Activated effector memory CD4-positive, alpha-beta T cell treated with anti-CD3 and anti-CD28 coated beads, Interleukin-2, amount 50 U/mL, for 16 hours (primary cell): ENCODE measurements at places on chromosomes 7 and 10.

- DNase-seq: no peak
Observed at GRCh38 chr10:63972949-63973827, 452.0 kb downstream of the REEP3 start.

GRCh38 chr10:78758176-78758575, 310.6 kb upstream of the ZMIZ1 start:
- no peak for DNase-seq

DNA sequence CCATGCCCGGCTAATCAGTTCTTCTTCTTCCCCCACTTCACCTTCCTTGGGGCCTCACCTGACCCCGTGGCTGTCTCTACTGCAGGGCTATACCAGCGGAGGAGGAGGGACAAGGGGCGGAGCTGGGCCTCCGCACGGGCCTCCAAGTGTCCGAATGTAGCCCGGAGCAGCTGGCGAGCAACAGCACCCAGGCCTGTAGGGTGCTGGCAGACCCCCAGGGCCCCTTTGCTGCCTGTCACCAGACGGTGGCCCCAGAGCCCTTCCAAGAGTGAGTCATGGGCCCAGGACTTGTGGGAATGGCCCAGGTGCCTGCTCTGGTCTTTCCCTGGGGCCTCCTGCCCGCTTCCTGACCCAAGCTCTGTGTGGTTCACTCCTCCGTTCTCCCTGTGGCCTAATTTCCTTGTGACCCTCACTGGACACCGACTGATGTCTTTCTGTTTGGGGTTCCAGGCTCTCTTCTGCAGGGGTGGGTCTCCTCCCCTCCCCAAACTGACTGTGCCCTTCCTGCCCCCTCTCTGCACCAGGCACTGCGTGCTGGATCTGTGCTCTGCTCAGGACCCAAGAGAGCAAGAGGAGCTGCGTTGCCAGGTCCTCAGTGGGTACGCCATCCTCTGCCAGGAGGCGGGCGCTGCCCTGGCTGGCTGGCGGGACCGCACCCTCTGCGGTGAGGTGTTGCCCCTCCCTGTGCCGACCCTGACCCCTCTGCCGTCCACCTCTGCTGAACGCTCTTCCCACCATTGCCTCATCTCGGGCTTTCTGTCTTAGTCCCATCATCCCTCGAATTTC, 35.2 kb downstream of the EPHB4 start:
- DNase-seq: no peak

- DNase-seq: no peak
Observed at GRCh38 chr7:11216276-11216675, 242.6 kb downstream of the PHF14 start.

DNA sequence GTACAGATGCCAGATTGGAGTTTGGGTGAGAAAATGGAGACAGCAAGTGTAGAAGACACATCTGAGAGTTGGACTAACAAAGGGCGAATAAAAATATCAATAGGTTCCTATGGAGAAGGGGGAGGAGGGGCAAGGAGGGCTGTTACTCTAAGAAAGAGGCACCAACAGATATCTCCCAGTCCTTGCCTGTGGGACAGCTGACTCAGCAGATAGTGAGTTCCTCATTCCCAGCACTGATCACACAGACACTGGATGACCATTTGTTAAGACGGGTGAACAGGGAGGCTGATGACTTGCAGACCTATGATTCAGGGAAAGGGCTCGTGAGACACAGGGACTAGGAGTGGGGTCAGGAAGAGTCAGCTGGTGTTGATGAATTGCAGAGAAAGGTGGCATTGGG, 5.7 kb upstream of the PRR15 start:
- DNase-seq: no peak

DNA sequence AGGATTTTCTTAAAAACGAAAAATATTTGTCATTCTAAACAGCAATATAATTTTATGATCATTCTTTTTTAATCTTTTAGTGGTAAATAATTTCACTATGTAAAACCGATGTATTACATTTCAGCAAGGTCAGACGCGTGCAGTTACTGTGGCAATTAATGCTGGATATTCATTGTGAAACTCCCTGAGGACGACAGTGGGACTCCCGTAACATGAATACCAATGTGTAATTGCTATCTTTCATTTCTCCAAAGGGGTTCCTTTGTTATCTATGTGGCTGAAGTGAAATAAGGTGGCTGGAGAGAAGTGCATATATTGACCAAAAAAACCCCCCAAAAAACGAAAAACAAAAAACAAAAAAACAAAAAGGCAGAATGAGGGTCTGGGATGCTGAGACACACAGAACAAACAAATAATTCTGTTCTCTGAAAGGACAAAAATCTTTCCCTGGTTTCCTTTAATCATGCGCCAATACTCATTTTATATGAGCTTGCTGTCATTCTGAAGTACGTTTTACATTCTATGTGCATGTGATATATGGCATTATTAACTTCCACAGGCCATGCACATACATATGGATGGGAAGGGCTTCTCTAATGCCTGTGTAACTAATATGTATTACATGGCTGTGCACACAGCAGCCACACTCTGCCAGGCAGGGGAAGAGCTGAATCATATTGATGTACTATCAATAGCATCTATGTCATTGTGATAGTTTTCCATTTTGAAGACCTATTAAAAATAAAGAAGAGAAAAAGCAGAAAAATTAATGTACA, 161.4 kb downstream of the RAPGEF5 start:
- DNase-seq: no peak

- DNase-seq: no peak
Observed at GRCh38 chr10:33509231-33509831, 174.9 kb upstream of the NRP1 start.

DNA sequence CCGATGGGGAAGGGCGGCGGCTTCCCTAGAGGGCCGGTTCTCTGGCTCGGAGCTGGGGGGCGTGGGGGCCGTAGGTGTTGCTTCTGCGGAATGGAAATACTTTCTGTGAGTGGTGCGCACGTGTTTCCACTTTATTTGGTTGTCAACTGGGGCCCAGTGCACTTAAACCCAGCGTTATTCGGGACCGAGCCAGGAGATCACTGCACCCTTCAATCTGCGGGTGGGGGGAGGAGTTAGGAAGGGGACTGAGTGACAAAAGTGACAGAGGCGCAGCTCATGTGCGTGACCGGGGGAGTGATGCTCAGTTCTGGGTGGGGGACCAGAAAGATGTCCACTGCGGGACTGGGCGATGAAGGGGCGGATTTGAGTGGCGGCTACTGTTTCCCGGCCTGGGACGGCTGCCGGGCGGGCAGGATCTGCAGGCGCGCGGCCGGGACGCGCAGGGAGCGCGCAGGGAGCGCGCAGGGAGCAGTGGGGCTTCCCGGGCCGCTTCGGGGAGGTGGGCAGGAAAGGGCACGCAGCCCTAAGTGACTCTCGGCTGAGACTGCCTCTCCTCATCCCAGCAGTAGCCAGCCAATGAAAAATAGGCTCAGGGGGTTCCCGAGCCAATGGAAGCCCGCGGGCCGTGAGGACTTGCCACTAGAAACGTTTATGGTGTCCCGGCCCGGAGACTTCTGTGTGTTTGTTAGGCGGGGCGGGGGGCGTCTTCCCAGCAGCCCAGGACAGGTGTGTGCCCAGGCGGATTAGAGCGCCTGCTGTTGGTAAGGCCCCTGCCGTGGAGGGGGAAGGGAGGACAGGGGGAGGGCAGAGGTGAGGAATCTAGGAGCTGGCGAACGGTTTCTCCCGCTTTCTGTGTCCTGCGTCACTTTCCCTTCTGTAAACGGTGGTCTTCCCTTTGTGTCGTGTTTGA, 54.3 kb upstream of the KDM7A start:
- peak; percentile 84 for DNase-seq

GRCh38 chr10:97333601-97334369, 744 bp downstream of the FRAT2 start:
- DNase-seq: peak; percentile 74

DNA sequence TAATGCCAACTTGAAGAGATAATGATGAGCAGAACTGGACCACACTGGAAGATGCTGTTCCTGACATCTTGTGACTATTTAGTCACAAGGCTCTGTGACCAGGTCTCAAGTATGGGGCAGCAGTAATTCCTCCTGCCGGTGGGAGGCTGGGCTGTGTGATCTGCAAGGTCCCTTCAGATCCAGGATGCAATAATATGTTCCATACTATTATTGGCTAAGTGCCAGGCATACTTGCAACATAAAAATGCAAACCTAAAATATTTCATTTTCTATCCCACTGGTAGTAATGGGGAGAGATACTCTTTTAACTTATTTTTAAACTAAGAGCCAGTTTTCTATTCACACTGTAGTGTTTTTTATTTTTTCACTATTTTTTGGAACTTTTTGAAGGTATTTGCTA, 171.5 kb downstream of the CYP26A1 start:
- no peak for DNase-seq

- peak; percentile 85 for DNase-seq
Observed at GRCh38 chr7:96321031-96321657, 754 bp downstream of the SLC25A13 start.

GRCh38 chr10:67222934-67223333, 297.1 kb downstream of the LRRTM3 start:
- no peak for DNase-seq

GRCh38 chr7:46210467-46210866, 289.4 kb upstream of the IGFBP3 start:
- no peak for DNase-seq

DNA sequence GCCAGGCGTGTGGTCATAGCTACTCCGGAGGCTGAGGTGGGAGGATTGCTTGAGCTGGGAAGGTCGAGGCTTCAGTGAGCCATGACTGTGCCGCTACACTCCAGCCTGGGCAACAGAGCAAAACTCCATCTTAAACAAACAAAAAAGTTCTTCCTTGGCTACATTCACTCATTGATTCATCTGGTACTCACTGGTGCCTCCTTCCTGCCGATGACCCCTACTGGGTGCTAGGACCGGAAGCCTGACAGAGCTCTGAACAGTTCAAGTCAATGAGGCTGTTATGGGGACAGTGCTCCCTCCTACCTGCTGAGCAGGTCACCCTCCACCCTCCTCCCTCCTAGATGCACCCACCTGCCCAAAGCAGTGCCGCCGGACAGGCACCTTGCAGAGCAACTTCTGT, 4.9 kb downstream of the PCOLCE start:
- DNase-seq: no peak

- no peak for DNase-seq
Observed at GRCh38 chr10:125708971-125709503, 10.5 kb upstream of the EDRF1 start.

- DNase-seq: no peak
Observed at GRCh38 chr10:85490431-85490830, 876.2 kb downstream of the GRID1 start.

DNA sequence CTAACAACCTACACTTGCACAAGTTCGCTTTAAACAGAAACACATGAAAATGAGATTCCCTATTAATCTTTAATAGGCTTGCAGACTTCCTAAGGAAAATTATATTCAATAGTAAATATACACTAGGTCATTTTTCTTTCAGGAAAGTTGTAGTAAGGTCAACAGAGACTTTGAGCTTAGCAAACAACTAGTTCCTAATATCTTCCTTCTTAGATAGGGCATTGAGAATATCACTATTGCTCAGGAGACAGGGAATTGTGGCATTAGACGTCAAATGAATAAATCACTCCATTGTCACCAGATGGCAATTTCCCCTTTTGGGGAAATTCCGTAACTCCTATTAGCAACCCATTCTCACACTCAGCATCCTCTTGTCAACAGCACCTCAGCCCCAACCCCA, 164.9 kb downstream of the GFRA1 start:
- DNase-seq: no peak

GRCh38 chr7:39880556-39880955, 69.5 kb upstream of the CDK13 start:
- DNase-seq: no peak

DNA sequence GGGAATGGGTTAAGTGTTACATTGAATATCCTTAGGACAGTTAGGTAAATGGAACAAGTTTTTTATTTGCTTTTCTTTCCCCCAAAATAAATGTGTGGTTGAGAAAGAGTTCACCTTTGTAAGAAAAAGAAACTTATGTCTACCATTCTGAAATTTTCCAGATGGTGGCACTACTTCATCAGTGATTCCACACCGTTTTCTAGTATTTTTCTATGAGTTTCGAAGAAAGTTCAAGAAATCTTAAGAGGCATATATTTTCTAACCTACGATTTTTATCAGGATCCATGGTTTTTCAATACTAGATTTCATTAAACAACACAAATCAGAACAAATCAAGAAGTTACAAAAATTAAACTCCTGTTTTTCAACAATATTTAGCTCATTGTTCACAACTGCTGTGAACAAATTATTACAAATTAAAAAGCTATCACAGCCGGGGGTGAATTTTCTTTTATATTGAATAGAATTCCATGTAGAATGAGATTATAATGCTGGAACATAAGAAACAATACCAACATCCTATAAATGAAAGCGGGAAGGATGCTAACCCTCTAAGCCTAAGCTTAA, 163.1 kb upstream of the NPVF start:
- DNase-seq: no peak

DNA sequence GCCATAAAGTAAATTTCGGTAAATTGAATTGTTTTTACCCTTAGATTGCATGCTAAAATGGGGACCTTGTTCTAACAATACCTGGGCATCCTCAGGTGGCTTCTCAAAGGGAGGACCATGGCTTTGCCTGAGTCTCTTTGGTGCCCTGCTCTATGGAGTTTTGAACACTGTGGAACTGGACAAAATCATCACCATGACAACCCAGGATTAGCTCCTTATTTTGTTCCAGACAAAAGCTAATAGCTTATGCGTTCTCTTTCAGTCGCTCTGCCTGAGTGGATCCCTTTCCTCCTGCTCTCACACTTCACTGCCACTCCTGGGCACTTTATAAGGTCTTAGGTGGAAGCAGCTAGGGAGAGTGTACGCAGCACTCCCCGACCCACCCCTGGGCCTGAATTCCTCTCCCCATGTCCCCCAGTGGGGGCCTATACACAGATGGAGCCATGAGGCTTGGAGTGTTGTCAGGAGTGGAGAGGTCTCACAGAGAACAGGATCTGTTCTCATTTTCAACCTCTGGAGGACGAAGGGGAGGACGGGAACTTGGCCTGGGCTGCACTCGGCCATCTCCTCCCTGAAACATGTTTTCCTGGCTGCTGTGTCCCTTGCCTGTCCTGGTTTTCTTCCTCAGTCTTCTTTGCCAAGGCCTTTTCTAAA, 19.0 kb downstream of the ADCYAP1R1 start:
- no peak for DNase-seq

GRCh38 chr10:74958316-74958715, 131.9 kb downstream of the KAT6B start:
- DNase-seq: no peak

DNA sequence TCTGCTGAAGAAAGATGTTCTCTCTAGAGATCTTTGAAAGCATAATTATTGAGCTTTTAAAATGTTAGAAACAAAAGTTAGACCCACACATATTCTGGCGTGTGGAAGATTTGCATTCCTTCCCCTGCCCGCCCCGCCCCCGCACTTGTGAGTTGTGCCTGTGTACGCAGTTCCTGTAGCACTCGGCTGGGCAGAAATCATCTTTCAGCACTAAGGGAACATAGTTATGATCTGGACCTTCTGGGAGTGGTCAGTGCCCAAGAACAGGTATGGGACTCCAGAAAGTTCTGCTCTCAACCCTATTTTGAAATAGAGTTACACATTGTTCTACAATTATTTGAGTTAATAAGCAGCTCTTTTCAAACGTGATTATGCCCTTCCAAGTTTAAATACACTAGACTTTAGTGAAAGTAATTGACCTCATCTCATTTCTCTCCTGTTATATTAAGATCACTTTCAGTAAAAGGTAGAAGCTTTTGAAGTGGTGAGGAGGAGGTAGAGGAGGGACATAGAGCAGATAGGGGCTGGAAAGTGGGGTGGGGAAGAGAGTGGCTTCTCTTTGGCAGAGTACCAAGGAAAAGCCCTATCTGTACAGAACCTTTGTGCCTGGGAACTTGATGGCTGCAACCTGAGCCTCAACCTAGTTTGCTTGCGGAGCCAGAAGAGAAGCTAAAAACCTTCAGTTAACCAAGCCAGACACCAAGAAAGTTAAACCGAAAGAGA, 5.7 kb downstream of the BLVRA start:
- peak; percentile 71 for DNase-seq

- peak; percentile 62 for DNase-seq
Observed at GRCh38 chr10:24463611-24464426, 254.9 kb downstream of the KIAA1217 start.
